Right hindlimb (tissue), 1 donor: ENCODE measurements at places on chromosomes 11 and 22.

GRCh38 chr11:2942872-2943710, 13.9 kb upstream of the PHLDA2 start:
- DNase-seq = no peak

DNA sequence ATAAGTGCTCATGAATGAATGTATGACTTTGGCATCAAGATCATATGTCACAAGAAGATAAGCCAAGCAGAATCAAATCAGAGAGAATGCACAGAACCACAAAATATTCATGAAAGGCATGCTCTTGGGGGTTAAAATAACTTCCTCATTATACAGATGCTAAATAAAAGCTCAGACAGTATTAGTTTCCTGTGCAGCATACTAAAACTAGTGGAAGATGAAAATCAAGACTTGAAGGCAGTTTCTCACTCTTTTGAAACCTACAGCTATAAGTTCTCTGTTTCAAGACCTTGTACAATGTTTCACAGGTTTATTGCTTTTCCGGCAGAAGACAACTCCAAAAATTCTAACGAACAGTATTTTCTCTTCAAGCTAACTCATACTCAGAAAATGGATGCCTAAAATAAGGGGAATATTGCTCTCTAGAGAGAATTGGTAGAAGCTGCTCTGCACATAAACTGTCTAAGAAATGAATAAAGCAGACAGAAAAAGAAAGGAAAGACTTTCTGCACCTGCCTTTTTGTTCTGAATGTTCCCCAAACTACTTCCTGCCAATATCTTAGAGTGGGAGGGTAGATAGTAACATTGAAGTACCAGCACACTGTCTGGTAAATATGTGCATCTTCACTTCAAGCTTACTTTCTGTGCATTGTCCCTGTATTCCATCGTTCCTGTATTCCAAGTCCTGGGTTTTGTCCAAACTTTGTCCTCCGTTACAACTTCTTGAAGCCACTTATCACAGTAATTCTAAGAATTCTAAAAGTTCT, 639.4 kb upstream of the FAT3 start:
- no peak for DNase-seq

- no peak for DNase-seq
Measured at GRCh38 chr11:111776398-111777093, 10.4 kb upstream of the PPP2R1B start.

GRCh38 chr22:23984430-23984829, 4.5 kb downstream of the GSTT2 start:
- peak; percentile 25 for DNase-seq

DNA sequence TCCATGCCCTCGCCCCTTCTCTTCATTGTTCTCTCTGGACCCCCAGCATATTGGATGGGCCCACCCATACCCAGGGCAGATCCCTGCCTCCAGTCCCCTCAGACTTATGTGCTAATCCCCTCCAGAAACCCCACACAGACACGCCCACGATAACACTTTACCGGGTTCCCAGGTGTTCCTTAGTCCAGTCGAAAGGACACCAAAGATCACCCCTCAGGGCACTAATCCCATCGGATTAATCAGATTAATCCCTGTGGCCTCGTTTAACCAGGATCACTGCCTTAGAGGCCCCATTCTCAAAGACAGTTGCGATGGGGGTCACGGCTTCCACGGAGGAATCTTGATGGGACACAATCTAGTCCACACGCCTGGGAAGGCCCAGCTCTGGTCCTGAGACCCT, 80.8 kb downstream of the SHANK2 start:
- no peak for DNase-seq
